ENCODE measurements at places on chromosomes 3 and 15.

GRCh38 chr3:24133436-24133835, 188.3 kb downstream of the NR1D2 start:
- DNase-seq: no peak
- no peak overlapping the region for H3K4me3 ChIP-seq
- no peaks in the 10 kb centered on the region for H3K27me3 ChIP-seq
- no peaks in the 10 kb centered on the region for H3K4me1 ChIP-seq
- no peak overlapping the region for H3K27ac ChIP-seq

DNA sequence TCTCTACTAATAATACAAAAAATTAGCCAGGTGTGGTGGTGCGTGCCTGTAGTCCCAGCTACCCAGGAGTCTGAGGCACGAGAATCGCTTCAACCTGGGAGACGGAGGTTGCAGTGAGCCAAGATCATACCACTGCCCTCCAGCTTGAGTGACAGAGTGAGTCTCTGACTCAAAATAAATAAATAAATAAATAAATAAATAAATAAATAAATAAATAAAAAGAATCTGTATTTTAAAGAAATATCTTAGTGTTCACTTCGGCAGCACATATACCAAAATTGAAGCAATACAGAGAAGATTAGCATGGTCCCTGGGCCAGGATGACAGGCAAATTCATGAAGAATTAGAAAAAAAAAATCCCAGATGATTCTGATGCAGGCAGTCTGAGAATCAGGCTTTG, 51.9 kb downstream of the ROBO2 start:
- H3K27me3 ChIP-seq: no peaks in the 10 kb centered on the region
- H3K27ac ChIP-seq: no peak overlapping the region
- no peaks in the 10 kb centered on the region for H3K4me1 ChIP-seq
- DNase-seq: no peak

GRCh38 chr3:15654891-15655290, 53.3 kb downstream of the BTD start:
- peaks cover 10% of the 10 kb centered on the region for H3K4me1 ChIP-seq
- H3K27ac ChIP-seq: no peak overlapping the region
- no peaks in the 10 kb centered on the region for H3K36me3 ChIP-seq
- no peaks in the 10 kb centered on the region for H3K27me3 ChIP-seq
- H3K4me3 ChIP-seq: no peak overlapping the region
- DNase-seq: no peak

DNA sequence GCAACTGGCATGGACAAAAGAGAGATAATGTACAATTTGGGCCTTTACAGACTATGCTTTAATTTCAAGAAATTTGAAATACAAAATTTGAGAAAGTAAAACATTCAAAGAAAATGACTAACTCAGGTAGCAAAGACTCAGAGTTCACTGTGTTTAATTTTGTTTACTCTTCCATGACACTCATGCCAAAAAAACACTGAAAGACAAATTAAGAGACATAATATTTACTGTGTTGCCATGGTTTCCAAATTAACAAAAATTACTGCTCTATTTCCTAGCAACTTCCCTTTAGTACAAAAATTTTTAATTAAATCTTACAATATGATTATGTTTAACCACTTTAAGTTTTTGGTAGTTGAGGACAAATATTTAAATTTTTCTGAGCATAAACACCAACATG, 29.6 kb downstream of the LRRFIP2 start:
- peaks cover 12% of the 10 kb centered on the region for H3K4me1 ChIP-seq
- no peak overlapping the region for H3K4me3 ChIP-seq
- no peak for DNase-seq
- no peaks in the 10 kb centered on the region for H3K27me3 ChIP-seq
- H3K27ac ChIP-seq: no peak overlapping the region

DNA sequence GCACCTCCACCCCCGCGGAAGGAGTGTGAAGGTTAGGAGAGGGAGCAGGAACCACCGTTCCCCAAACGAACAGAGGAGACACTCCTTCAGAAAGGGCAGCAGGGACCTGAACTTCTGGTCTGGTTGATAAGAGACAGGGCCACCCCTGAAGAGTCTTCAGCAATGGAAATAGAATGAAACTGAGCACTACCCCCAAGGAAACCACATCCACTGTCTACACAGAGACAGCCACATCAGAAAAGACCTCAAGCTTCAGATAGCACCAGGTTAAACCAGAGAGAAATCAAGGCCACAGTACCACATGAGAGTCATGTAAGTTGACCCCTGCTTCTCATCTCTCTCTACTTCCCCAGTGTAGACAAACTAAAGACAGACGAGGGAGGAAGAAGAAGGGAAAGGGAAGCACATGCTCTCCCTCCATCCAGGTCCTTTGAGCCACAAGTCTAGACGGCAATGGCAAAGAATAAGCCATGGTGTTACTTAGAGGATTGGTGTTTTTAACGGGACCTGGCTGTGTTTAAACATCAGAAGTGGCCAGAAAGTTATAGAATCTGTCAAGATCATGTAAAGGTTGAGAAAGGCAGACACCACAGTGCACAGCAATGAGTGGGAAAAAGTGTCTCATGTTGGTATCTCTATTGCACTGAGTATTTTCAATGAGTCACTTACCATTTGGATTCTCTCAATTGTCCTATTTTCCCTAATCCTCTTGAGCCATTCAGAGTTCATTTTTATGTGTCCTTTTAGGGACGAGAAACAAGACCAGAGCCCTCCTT, 31.4 kb upstream of the CTNNB1 start:
- DNase-seq: no peak
- no peaks in the 10 kb centered on the region for H3K4me1 ChIP-seq
- H3K4me3 ChIP-seq: no peak overlapping the region
- H3K36me3 ChIP-seq: no peaks in the 10 kb centered on the region

Measured in CD4-positive, alpha-beta memory T cell (primary cell).